Right hindlimb (tissue), 1 donor: ENCODE measurements at places on chromosomes 5 and 9.

- DNase-seq = no peak
Measured at GRCh38 chr5:92637960-92638359, 943.1 kb downstream of the NR2F1-AS1 start.

GRCh38 chr5:177195307-177195952 is 61.9 kb downstream of the NSD1 start:
- DNase-seq = no peak

GRCh38 chr5:79568632-79569190 is 43.5 kb upstream of the TENT2 start:
- DNase-seq = no peak

- DNase-seq = no peak
Measured at GRCh38 chr9:135574943-135575342, 13.4 kb downstream of the PAEP start.

- DNase-seq = no peak
Measured at GRCh38 chr5:87121304-87122150, 146.2 kb upstream of the RASA1 start.

DNA sequence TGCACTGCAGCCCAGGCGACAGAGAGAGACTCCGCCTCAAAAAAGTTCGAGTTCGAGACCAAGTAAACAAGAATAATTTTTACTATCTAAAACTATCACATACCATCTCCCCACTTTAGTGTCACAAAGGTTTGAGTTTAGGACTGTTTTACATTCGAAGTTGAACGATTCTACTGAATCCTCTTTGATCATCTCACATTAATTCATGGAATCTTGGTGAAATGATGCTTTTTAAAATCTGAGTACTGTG is 715 bp upstream of the RPS6 start:
- DNase-seq = no peak

GRCh38 chr9:76810377-76810957 is 46.2 kb downstream of the PCA3 start:
- peak; percentile 42 for DNase-seq

DNA sequence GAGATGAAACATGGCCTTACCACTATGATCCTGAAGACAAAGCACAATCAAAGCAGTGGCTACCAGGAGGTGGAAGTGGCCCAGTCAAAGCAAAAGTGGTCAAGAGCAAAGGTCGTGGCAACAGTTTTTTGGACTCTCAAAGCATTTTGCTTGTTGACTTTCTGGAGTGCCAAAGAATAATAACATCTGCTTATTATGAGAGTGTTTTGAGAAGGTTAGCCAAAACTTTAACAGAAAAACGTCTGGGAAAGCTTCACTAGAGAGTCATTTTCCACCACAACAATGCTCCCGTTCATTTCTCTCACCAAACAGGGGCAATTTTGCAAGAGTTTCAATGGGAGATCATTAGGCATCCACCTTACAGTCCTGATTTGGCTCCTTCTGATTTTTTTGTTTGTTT is 33.6 kb upstream of the MAMDC2 start:
- no peak for DNase-seq

DNA sequence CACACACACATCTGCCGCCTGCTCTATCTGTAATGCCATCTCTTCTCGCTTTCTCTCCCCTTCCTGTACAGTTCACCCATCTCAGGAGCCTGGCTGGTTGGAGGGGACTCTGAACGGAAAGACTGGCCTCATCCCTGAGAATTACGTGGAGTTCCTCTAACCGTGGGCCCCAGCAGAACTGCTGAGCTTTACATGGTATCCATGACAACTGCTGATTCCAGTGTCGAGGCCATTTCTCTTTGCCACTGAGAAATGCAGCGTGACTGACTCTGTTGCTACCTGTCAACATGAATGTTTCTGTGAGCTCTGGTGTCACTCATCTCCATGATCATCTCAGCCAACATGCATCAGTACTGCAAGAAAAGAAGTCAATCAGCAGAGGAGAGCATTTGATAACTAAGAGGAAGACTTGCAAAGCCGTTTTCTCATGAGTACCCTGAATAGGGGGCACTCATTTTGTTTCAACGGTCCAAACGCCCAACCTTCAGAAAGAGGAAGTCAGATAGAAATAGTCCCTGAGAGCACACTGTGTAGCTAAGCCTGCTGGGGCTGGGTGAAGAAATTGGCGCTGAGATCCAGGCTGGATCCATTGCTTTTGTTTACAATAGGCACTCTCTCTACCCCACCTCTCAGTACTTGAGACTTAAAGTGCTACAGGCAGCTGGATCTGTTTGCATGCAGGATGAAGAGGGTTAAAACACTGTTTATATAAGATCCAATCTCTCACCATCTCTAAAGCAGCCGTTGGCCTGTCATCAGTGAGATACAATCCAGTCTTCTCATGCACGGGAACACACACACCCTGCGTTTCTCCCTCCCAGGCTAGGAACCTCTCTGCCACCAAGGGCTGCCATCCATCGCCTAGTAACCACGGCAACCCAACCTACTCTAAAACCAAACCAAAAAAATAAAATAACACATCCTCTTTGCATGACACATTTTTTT is 180.9 kb downstream of the NR3C1 start:
- no peak for DNase-seq

- DNase-seq = no peak
Measured at GRCh38 chr5:52710310-52710971, 77.3 kb upstream of the ITGA1 start.

DNA sequence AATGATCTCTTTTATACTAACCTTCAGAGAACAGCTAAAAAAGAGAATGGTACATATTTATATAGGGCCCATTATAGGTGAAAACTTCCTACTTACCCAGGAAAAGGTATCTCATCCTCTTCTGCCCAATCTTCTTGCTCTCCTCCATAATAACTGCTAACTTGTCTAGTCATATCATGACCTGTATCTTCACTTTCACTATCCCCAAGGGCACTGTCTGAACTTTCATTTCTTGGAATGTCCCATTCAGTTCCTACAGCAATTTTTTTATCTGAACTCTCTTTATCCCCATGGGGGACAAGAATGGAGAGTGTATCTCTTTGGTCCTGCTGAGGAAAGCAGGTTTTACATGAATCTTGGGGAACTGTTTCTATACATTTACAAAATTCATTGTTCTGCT is 36.4 kb upstream of the RAPGEF6 start:
- DNase-seq = no peak

- DNase-seq = no peak
Measured at GRCh38 chr5:43367453-43367852, 44.7 kb downstream of the CCL28 start.

GRCh38 chr5:139915834-139916233 is 120.2 kb downstream of the PSD2 start:
- no peak for DNase-seq
